ENCODE measurements at places on chromosomes 3 and 15. TPM values are rescaled to one million over a fixed set of nuclear protein-coding genes. Genes with fewer than 3 reads are reported as not detected.

Gene SLC22A14
- total RNA-seq, result 0.16 TPM

Gene ITGA11
- 2.1 TPM for total RNA-seq

Gene RABL3
- total RNA-seq, result 25.9 TPM

Gene MYRIP
- total RNA-seq, result 7.2 TPM

DNA sequence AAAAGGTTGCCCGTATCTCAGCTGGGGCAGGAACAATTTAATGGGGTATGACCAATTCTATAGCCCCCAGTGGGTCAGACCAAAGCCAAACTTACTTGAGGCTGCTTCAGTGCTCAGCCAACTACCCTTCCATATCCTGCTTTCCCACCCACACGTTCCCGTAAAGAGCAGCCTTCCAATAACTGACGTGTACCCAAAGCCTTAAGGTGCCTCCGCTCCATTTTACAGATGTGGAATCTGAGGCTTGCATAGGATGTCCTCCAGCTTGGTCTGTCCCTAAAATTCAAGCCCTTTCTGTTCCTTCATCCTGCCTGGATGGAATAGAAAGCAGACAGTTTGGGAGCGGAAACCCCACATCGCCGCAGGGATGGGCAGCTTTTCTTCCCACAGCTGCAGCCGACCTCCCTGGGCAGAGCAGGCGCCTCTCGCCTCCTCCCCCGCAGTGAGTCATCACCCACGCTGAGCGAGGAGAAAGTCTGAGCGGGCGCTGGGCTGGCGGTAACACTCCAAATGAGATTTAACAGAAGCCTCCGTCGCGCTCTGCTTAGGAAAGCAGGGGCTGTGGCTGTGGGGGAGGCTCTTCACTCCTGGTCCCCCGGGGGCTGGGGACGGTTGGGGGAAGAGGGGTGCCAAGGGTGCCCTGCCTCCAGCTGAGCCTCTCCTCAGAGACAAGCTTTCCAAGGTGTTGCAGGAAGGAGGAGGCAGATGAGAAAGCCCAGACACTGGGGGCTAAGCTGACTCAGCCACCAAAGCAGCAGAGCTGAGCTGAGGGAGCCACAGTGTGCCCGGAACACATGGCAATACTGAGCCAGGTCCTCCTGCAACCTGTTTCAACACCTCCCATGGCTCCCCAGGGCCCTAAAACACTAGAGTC, 57.8 kb upstream of the HRH1 start:
- DNase-seq, result peak; percentile 45

DNA sequence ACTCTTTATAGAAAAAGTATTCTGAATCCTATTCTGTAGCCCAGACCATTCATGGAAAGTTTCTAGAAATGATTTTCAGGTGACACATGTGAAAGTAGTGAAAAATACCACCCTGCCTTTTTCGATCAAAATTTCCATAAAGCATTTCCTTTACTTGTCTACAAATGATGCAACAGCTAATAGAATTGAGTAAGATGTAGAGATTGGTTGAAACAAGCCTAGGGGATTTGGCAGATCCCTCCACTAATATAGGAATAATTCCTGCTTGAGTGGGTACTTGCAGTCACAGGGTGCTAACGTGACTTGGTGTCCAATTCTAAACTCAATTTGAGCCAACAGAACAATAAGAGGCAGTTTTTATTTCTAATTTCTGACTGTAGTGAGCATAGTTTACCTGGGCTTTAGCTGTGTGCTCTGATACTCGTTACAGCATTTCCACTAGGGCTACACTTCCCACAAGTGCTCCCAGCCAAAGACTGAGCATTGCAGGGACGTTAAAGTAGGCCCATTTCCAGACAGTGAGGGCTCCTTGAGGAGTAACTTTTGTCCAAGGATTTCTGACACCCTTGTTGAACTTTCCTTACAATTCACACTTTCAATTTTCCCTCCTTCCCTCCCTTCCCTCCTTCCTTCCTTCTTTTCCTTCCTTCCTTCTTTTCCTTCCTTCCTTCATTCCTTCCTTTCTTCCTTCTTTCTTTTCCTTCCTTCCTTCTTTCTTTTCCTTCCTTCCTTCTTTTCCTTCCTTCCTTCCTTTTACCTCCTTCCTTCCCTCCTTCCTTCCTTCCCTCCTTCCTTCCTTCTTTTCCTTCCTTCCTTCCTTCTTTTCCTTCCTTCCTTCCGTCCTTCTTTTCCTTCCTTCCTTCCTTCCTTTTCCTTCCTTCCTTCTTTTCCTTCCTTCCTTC, 53.9 kb upstream of the TP63 start:
- DNase-seq, result no peak

GRCh38 chr15:29959384-29960137, 123.2 kb upstream of the GOLGA8J start:
- DNase-seq, result no peak

GRCh38 chr15:39251413-39252133, 329.3 kb upstream of the THBS1 start:
- DNase-seq, result no peak

GRCh38 chr3:170058127-170058526, 20.3 kb downstream of the GPR160 start:
- no peak for DNase-seq

- DNase-seq, result no peak
Measured at GRCh38 chr3:169744366-169745054, 20.4 kb downstream of the TERC start.

DNA sequence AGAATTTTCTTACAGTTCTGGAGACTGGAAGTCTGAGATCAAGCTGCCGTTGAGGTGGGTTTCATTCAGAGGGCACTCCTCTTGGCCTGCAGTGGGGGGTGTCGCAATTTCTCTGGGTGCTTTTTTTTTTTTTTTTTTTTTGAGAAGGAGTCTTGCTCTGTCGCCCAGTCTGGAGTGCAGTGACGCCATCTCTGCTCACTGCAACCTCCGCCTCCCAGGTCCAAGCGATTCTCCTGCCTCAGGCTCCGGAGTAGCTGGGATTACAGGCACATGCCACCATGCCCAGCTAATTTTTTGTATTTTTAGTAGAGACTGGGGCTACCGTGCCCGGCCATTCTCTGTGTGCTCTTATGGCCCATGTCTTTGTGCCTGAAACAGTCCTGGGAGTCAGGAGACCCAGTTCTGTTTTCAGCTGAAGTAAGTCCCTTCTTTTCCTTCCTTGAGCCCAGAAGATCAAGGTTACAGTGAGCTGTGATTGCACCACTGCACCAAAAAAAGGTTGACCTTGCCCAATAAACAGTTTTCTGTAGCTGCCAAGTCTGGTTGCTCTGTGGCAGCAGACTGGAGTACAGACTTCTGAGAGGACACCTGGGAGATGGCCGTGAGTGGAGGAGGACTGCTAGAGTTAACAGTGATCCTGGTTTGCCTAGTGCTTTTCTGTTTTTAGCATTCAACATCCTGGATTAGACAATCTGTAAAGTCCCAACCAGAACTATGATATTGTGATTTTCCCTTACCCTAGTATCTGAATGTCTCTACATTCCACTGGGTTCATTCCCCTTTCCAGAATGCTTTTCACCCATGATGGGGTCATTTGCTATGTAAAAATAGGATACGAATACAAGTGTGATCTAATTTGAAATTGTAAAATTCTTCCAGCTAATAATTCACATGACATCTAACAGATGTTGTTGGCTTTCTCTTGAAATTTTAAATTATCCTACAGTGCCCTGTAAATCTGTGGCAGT, 76.6 kb upstream of the RNF7 start:
- DNase-seq, result no peak

All from mucosa of descending colon (tissue), 3 donors.